NCI-H1436 (cell line): ENCODE measurements at places on chromosomes 6 and 20.

DNA sequence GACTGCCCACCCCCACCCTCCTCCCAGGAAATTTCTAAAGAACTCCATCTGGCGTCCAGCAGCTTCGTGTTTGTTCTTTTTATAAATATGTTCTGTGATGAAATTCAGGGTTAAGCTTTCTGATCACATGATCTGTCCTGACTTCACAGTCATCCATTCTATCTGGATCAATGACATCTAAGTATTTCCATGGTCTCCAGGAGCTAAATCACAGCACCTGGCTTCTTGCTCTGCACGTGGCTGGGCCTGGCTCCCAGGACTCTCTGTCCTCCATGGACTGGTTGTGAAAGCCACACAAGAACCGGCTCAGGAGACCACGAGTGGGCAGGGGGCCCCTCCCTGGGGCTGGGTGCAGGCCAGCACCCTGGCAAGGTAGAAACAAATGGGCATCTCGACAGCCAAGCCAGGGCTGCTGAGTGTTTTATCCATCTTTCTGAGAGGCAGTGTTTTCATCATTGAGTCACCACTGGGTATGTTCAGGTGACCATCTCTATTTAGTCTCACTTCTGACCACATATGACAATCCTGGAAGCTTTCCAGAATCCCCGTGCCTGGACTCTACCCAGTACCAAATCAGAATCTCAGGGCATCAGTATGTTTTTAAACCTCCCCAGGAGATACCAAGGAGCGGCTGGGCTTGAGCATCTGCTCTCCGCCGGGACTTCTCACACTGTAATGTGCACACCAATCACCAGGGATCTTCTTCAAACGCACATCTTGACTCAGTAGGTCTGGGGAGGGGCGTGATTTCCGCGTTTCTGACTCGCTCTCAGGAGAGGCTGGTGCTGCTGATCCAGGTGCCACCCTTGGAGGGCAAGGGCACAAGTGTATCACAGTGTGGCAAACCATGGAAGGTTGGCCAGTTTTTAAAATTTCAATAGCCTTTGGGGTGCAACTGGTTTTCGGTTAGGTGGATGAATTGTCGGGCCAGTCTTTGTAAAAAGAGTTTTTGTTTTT is 31.6 kb upstream of the PXDC1 start:
- no peak for DNase-seq

DNA sequence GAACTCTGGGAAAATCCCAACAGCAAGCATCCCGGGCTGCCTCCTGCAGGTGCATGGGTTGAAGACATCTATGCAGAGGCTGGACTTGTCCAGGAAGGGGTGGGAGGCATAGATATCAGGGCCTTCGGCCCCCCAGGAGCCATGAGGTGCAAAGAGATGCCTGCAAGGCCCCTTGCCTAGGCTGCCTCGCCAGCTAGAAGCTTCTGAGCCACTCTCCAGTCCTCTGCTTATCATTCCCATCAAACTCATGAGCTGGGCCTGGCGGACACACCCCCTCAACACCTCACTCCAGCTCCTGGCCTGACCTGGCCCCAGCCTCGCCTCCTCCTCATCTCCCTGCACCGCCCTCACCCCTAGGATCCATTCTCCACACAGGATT is 152.4 kb upstream of the PTPN1 start:
- no peak for DNase-seq

- no peak for DNase-seq
These were observed 25.2 kb upstream of the MYLIP start for GRCh38 chr6:16103722-16104121.

DNA sequence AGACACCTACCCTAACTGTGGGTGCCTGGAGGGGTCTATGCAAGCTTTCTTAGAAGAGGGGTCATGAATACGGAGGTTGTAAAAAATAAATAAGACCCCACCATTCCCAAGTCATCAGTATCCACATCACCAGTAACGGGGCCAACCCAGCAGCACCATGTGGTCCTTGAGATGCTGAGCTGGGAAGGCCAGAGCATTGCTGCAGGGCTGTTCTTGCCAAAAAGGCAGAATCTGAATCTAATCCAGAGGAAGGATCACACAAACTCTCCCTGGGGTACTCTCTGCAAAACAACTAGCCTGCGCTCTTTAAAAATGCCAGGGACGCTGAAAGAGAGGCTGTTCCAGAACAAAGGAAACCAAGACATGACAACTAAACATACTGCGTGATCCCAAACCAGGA is 43.2 kb downstream of the SSR1 start:
- no peak for DNase-seq

GRCh38 chr20:51125780-51126179 is 102.9 kb upstream of the KCNG1 start:
- DNase-seq: no peak

- DNase-seq: no peak
These were observed 18.7 kb upstream of the TRPC4AP start for GRCh38 chr20:35111141-35111888.

DNA sequence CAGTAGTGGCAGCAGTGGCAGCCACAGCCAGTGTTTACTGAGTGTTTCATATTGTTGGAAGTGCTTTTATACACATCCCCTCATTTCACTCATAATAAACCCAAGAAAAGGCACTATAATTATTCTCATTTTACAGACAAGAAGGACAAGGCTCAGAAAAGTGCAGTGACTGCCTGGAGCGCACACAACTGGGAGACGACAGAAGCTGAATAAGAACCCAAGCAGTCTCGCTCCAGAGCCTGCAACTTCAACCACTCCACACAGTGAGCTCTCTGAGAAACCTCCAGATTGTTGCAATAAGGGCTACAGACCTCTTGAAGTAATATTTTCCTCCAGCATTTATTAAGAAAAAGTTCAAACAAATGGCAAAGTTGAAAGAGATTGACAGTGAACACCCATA is 76.9 kb downstream of the PLCG1 start:
- DNase-seq: no peak
